COLO829 (cell line): ENCODE measurements at places on chromosomes 13 and 19.
A peak's percentile ranks its signal among the peaks of the same experiment; 100 is the strongest.

DNA sequence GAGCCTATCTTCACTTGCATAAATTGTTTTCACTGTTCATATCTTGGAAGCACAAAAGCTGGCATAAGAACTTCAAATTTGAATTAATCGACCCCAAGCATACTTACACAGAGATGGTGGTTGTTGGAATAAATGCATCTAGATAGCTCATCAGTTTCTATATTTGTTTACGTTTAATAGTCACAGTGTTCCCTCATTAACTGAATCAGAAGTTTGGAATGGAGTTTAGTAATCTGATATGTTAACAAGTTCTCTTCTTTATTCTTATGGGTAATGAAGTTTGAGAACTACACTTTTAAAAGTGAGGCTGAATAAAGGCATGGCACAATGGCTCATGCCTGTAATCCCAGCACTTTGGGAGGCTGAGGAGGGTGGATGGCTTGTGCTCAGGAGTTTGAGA, 886.7 kb upstream of the PCDH20 start:
- DNase-seq: no peak

DNA sequence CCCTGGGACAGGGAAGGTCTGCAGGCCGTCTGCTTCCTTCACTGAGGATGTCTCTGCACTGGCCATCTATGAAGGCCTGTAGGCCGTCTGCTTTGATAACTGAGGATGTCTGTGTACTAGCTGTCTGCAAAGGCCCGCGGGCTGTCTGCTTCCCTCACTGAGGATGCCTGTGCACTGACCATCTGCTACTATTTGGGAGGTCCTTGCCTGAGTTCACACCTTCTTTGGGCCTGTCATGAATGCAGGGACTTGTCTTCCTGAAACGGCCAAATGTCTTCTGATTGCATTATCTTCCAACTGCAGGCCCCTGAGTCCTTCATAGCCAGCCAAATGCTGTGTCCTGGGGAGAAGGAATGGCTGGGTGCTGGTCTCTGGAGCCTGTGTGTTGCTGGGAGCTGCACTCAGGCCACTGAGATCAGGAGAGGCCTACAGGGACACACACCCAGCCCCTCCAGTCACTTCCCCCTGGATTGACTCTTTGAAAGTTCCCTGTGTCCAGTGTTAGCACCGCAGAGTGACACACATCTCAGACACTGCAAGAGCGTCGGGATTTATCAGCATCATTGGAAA, 72.9 kb downstream of the TEX29 start:
- no peak for DNase-seq

DNA sequence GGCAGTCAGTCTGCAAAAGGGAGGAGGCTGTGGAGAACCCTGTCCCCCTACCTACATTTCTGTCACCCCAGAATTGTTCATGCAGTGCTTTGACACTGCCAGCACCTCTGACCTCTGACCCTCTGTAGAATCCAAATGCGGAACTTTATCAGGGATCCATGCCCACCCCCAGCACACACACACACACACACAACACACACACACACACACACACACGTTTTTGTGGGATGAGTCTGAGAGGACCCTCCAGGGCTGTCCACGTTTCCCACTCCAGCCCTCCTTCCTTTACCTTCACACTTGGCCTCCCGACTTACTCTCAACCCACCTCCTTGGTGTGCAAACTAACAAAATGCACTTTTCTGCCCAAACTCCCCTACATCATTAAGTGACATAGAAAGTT, 42.3 kb upstream of the TSHZ3 start:
- DNase-seq: no peak

DNA sequence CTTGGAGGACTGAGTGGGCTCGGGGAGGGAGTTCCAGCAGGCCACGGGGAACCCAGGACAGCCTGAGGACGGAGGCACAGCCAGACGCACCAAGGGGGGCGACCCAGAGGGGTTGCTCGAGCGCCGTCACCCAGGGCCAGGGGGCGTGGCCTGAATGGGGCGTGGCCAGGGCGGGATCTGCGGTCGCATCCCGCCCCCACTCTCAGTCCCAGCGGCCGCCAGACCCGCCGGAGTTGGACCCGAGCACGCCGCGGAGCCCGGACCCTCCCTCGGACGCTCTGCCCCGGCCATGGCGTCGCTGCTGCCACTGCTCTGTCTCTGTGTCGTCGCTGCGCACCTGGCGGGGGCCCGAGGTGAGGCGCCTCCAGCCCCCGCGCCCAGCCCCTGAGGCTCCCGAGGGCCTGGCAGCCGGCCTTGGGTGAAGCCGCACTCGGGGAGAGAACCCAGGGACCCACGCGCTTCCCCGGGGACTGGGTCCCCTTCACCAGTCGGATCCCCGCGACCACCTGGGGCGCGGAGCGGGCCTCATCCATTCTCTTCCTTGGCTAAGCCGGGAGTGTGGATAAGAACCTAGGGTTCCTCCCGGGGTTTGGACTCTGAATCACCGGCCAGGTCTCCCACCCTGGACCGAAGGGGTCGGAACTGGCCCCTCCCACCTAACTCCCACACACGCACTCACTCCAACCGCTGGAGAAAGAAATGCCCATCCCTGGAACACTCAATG, at the start of gene CILP2:
TSS of gene CILP2 (plus strand) at position 205 of the 724 bp plus-strand sequence. CDS start at position 290, 85 bp downstream.
- no peak for DNase-seq

GRCh38 chr13:95074820-95075219, 226.4 kb downstream of the ABCC4 start:
- no peak for DNase-seq

GRCh38 chr13:20482275-20482761, 43.3 kb downstream of the CRYL1 start:
- no peak for DNase-seq

- no peak for DNase-seq
Observed at GRCh38 chr13:66214467-66214866, 1015.7 kb downstream of the PCDH9 start.

GRCh38 chr19:57947419-57948134, at the start of gene ZNF256:
Gene ZNF256, minus strand, starts transcription at chr19:57947706. Its CDS starts 232 bp downstream, at chr19:57947474.
- DNase-seq: peak; percentile 90

DNA sequence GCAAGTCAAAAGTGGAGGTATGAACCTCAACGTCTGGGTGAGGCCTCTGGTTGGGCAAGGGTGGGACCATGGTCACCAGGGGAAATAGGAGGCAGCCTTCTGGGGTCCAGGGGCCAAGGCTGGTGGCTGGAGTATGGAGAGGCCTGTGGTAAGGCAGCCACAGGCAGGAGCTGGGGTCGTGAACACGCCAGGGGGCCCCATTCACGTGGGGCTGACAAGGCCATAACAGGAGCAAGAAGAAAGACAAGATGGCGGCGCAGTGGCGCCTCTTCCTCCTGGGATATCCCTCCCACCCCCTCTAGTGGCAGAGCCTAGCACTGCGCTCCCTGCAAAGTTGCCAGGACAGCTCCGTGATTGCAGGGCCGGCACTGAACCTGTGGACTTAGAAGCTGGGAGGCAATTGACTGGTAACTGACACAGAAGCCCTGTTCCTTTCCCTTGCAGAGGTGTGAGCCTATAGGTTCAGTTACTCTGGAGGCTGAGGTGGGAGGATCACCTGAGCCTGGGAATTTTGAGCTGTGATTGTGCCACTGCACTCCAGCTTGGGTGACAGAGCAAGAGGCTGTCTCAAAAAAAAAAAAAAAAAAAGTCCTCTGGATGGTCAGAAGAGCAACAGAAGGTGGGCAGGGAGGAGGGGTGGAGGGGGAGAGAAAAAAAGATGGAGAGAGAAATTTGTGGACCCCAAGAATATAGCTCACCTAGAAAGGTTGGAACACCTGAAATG, 19.7 kb upstream of the EDDM13 start:
- DNase-seq: peak; percentile 78
